ENCODE measurements at places on chromosomes 12 and 14.

GRCh38 chr14:102594514-102595175, 2.2 kb downstream of the RCOR1 start:
- peak; percentile 57 for DNase-seq

GRCh38 chr14:95340201-95340697, 20.5 kb upstream of the CLMN start:
- DNase-seq: no peak

DNA sequence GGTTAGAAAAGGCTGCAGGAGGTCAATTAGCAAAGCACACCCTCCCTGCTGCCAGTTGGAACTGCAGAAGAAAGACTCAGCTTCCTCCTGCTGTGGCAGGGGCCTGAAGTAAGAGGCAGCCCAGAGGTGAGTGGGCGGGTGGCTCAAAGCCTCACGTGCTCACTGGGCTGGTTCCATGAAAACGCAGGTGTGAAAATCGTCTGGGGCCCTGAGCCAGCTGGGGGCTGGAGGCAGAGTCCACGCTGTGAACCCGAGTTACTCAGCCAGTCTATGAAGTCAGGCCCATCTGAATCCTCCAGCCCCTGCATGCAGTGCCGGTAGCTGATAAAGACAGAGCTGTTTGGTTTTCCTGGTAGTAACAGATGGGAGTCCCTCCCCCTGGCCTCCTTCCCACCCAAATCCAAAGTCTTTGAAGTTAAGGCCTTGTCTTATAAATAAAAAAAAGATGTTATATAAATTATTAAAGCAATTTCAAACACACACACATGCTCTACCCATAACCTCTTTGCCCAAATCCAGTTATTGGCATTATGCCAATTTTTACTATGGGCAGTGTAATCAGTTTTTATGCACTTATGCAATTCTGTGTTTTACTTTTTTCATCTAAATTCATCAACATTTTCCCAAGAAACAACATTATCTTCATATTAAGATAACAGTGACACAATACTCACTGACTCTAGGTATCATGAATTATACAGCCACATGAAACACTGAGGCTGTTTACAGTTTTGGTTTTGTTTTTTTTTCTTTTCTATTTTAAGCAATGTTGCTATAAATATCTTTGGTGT, 57.9 kb upstream of the PNMA1 start:
- peak; percentile 70 for DNase-seq

- DNase-seq: no peak
Measured at GRCh38 chr12:131434208-131435125, 276.4 kb upstream of the SFSWAP start.

- DNase-seq: no peak
Measured at GRCh38 chr12:34368079-34368478, 345.8 kb downstream of the ALG10 start.

DNA sequence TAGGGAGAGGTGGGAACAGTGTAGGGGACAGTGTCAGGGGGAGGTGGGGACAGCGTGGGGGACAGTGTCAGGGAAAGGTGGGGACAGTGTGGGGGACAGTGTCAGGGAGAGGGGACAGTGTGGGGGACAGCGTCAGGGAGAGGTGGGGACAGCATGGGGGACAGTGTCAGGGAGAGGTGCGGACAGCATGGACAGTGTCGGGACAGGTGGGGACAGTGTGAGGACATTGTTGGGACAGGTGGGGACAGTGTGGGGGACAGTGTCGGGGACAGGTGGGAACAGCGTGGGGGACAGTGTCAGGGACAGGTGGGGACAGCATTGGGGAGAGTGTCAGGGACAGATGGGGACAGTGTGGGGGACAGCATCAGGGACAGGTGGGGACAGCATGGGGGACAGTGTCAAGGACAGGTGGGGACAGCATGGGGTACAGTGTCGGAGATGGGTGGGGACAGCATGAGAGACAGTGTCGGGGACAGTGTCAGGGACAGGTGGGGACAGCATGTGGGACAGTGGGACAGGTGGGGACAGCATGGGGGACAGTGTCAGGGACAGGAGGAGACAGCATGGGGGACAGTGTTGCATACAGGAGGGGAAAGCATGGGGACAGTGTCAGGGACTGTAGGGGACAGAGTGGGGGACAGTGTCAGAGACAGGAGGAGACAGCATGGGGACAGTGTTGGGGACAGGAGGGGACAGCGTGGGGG, 139.0 kb downstream of the TMEM121 start:
- no peak for DNase-seq

- no peak for DNase-seq
Measured at GRCh38 chr12:24996102-24996797, 47.3 kb upstream of the BCAT1 start.
